ENCODE measurements at places on chromosomes 2 and 18. TPM values are rescaled to one million over a fixed set of nuclear protein-coding genes. Genes with fewer than 3 reads are reported as not detected.

DNA sequence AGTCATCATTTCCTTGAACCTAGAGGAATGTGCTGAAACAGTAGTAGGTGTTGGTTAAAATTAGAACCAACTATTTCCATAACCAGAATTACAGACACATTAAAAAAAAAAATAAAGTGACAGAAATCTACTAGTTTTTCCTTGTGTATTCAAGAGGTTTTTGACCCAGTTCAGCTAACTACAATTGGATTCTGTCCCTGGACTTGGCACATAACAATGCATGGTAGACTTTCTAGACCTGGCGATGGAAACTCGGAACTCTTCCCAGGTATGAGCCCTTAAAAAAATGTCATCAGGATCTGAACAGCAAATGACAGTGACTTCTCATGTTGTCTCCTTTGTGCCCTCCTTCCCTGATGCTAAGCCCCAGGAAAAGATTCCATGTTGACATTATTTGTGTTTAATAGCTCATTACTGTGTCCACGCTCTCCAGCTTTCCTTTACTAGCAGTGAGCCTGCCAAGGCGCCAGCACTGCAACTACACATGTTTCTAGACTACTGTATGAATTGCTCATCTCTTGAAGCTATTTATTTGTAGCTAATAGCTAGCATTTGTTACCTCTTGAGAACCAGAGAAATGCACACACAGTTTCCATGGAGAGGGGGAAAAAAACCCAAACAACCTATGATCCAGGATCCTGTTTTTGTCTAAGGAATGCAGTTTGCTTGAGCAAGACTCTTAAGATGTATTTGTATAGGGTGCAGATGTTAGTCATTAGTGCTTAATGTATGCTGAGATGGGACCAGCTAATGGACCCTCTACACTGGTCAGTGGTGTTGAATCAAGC lies 148.5 kb downstream of the FMNL2 start:
- DNase-seq: no peak

- no peak for DNase-seq
These were observed 116.7 kb upstream of the NPAS2 start for GRCh38 chr2:100703213-100703612.

DNA sequence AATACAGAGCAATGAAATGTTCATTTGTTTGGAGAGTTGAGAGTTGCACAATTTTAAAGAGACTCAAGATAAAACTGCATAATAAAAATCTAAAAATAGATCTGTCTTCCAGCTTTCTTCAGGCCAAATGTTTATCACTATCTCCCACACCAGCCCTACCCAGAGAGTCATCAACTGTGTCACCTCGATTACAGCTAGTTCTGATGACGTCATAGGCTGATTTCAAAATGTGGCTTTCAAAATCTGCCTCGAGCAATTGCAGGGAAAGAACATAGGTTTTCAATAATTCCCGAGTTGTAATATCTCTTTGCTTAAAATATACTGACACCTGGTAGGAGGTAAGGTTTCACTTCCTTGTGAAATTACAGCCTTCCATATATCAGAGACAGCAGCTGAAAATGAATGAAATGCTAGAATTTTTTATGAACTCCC lies 677.6 kb upstream of the ID2 start:
- DNase-seq: no peak

DNA sequence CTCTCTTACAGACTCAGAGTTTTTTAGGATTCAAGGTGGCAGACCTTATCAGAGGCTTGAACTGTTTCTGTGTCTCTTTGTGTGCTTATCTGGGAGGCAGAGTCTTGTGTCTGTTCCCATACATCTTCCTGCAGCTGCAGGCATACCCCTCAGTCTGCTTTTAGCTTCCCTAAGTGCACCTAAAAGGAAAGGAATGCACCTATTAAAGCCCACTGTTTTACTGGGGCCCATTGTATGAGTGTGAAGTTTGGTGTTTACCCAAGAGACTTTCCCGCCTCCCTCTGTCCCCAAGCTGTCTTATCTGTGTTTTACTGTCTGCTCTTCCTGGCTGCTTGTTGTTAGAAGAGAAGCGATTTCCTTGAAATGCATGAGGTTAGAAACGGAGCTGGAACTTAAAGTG lies 1757.3 kb upstream of the PIK3C3 start:
- no peak for DNase-seq

DNA sequence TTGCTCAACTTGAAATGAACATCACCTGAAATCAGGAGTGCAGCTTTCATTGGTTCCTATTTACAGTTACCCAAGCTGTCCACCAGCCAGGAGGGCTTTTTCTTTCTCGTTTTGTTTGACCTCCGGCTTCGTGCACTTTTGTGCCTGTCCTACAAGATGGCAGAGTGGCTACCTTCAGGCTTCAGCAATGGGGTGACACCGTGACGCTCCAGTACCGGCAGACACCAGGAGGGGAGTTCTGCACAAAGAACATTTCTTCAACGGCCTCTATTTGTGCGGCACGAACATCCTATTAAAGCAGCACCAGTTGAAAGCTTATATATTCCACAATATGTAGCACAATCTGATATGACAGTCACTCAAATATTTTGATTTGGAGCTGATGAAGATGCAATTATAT lies 18.3 kb downstream of the RNASEH1 start:
- no peak for DNase-seq

DNA sequence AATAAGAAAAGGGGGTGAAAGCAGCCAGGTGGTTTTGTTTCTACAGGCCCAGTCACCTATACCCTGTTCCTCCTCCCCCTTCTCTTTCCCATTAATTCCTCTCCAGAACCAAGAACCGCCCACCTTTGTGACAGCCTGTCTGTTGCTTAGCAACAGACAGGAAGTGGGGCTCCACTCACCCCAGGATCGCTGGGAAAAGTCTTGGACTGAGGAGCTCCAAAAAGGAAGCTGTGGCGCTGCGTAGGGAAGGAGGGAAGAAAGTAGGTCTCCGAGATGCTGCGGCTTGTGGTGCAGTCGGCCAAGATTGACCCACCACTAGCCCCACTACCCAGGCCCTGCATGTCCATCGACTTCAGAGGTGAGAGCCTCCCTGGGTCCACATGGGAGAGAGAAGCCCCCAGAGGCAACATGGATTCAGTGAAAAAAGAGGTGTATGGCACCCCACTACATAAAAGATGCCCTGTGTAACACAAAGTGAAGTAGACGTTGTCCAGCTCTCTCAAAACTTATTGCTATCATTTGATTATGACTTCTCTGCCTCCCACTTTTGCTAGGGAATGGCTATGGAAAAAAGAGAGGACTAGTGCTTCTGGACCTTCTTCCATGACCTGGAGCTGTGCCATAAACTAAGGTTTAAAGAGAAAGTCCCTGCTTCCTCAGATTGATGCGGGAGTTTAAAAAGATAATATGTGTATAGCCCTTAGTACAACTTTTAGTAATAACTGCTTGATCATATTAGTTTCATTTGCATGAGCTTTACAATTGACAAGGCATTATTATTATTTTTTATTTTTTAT lies at the start of gene FER1L5:
Gene FER1L5, plus strand, starts transcription at position 201 of the 797 bp plus-strand sequence. Its CDS starts 73 bp downstream, at position 274.
- peak; percentile 58 for DNase-seq

- DNase-seq: no peak
These were observed 265.6 kb downstream of the ANAPC1 start for GRCh38 chr2:111618226-111618977.

GRCh38 chr2:85255813-85256594 lies 71.8 kb downstream of the TGOLN2 start:
- DNase-seq: peak; percentile 67

GRCh38 chr2:239758279-239758877 lies 266.8 kb downstream of the NDUFA10 start:
- DNase-seq: no peak

GRCh38 chr18:61528961-61529360 lies 195.7 kb downstream of the CDH20 start:
- peak; percentile 31 for DNase-seq

GRCh38 chr2:172293952-172294351 lies 133.4 kb upstream of the ITGA6 start:
- no peak for DNase-seq

DNA sequence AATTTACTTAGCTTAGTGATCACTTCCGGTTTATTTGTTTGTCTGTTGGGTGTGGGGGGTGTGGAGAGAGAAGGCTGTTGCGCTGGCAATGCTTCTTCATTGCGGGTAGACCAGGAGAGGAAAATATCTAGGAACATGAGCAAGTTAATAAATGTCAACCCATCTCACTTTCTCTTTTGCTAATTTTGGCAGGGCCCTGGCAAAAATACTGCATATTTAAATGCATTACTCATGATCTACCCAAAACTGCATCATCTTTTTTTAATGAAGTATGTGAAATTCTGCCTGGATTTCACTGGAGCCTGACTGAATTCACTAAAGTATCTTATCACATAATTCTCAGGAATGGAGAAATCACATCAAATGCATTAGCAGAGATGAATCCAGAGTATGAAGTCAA lies 1131.0 kb upstream of the NXPH2 start:
- no peak for DNase-seq

DNA sequence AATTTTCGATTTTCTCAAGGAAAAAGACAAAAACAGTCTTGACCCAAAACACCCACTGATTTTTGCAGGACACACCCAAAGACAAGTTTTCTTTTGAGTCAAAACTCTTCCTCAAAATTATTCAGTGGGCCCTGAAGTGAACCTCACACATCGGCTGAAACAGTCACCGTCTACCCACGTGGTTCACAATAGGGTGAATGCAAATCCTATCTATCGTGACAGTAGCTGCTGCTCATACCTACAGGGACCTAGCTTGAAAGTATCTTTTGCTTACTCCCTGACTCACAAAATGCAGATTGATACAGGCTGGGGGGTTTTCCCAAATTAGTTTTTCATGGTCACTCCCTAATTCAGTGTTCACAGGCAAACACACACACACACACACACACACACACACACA lies 10.7 kb upstream of the CD226 start:
- no peak for DNase-seq

DNA sequence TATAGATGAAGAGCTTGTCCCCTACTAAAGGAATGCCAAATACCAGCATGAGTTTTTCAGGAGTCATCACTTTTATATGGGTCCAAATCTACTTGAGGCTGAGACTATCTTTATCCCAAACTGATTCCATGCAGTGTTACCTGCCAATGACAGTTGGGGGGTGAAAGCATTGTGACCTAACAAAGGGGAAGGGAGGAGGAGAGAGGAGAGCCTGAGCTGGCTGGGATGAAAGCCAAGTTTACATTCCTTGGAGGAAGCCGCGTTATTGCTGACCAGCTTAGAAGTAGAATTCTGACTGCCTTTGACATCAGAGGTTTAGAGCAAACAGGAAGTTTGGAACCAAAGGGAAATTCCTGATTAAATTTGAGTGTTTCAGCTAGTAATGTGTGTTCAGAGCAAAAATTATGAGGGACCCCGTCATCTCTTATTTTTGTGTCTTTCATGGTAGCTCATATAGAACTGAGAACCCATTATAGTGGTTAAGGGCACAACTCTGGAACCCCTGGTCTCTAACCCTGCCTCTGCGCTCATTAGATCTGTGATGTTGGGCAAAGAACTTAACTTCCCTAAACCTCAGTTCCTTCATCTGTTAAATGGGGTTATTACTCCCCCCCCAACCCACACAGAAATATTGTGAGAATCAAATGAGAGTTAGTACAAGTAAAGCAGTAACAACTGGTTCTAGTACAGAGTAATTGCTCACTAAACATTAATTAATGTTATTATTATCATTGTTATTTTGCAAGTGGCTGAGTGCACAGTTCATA lies 199.3 kb upstream of the EPAS1 start:
- DNase-seq: peak; percentile 86

DNA sequence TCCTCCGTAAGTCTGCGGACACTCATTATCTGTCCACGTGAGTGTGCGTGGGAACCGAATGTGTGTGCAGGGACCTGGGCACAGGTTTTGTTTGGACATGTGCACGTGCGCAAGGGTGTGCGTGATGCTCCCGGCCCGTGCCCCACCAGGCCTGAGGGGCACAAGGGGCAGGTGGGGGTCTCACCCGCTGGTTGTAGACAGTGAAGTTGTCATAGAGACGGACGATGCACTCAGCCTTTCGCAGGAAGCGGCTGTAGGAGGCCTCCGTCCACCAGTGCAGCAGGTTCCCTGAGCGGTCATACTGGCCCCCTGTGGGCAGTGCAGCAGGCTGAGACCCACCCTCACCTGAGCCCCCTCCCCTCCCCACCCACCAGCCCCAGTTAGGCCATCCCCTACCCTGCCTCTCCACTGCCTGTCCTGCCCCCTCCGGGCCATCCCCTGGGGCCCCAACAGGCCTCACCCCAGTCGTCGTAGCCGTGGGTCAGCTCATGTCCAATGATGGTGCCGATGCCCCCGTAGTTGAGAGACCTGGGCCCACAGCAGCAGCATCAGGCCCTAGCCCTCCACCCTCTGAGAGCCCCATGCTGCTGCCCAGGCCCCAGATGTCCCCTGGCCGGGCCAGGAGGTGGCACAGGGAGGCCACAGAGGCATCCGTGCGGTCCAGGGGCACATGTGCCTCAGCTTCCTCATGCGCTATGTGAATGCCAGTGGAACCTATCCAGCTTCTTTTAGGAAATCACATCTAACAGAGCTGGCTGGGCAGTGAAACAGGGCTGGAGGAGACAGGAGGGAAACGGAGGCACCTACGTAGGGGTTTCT lies 6.1 kb downstream of the ECEL1 start:
- no peak for DNase-seq

- no peak for DNase-seq
These were observed 439.5 kb downstream of the MEIS1 start for GRCh38 chr2:66874411-66874810.

GRCh38 chr2:15189216-15189615 lies 371.9 kb downstream of the NBAS start:
- DNase-seq: no peak

DNA sequence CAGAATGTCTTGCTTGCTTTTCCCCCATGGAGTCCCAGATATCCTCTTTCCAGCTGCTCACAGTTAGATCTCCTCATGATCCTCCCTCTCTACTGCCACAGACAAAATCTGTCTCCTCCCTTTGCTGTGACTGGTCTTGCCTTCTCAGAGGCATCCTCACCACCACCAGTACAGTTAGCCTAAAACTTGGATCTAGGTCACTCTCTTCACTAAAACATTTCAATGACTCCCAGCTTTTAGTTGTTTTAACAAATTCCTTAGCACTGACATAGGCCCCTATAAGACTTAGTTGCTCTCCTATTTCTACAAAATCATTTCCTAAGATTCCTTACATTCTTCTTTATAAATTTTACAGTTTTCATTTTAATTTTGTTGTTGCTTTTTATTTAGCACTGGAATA lies 734.2 kb upstream of the CHAC2 start:
- DNase-seq: no peak

GRCh38 chr2:130328710-130329109 lies 14.0 kb upstream of the IMP4 start:
- DNase-seq: no peak

Gene GPR55
- polyA plus RNA-seq: 0.27 TPM

Gene POTEJ
- 0.06 TPM for polyA plus RNA-seq

Gene RNF152
- polyA plus RNA-seq: 14.3 TPM

Gene SP140
- 1.1 TPM for polyA plus RNA-seq

Gene TCF23
- 0.70 TPM for polyA plus RNA-seq

Gene HOXD13
- 0.65 TPM for polyA plus RNA-seq

Gene DTNA
- polyA plus RNA-seq: 21.3 TPM

Gene DPYSL5
- polyA plus RNA-seq: 4.5 TPM

Gene PROM2
- 51.8 TPM for polyA plus RNA-seq

Gene CSRNP3
- 11.6 TPM for polyA plus RNA-seq

Data from left renal cortex interstitium (tissue), 4 donors.